ENCODE measurements at places on chromosomes 1 and 21. TPM values are rescaled to one million over a fixed set of nuclear protein-coding genes. Genes with fewer than 3 reads are reported as not detected.

- no peaks in the 10 kb centered on the region for H3K27me3 ChIP-seq
- H3K27ac ChIP-seq, result no peak overlapping the region
- no peak overlapping the region for H3K4me3 ChIP-seq
Measured at GRCh38 chr1:112110031-112110430, 120.6 kb upstream of the KCND3 start.

- H3K36me3 ChIP-seq, result peaks cover 9% of the 10 kb centered on the region
- H3K4me3 ChIP-seq, result no peak overlapping the region
- peaks cover 25% of the 10 kb centered on the region for H3K4me1 ChIP-seq
Measured at GRCh38 chr1:56547977-56548376, 31.4 kb downstream of the PLPP3 start.

DNA sequence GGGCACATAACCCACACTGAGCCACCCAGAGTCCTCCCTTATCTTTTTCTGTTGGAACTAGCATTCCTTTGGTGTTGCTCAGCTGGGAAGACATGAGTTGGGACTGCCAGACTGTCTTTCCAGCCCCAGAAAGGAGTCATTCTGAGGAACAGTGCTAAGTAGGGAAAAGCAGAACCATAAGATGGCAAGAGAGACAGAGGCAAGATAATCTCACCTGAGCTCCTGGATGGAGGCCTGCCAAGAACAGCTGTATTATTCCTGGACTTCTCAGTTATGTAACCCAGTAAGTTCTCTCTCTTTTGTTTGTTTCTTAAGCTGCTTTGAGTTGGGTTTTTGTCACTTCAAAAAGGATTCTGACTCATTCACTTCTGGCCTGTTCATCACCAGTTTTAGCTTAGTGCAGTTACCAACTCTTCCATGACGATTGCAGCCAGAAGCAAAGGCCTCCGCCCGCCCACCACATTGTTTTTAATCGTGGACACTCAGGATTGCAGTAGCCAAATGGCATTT is 134.4 kb downstream of the OMA1 start:
- H3K4me3 ChIP-seq, result no peak overlapping the region
- no peak for DNase-seq
- H3K27ac ChIP-seq, result no peak overlapping the region
- H3K27me3 ChIP-seq, result no peaks in the 10 kb centered on the region
- no peaks in the 10 kb centered on the region for H3K4me1 ChIP-seq

Gene KRTAP13-2
- total RNA-seq, result not detected

DNA sequence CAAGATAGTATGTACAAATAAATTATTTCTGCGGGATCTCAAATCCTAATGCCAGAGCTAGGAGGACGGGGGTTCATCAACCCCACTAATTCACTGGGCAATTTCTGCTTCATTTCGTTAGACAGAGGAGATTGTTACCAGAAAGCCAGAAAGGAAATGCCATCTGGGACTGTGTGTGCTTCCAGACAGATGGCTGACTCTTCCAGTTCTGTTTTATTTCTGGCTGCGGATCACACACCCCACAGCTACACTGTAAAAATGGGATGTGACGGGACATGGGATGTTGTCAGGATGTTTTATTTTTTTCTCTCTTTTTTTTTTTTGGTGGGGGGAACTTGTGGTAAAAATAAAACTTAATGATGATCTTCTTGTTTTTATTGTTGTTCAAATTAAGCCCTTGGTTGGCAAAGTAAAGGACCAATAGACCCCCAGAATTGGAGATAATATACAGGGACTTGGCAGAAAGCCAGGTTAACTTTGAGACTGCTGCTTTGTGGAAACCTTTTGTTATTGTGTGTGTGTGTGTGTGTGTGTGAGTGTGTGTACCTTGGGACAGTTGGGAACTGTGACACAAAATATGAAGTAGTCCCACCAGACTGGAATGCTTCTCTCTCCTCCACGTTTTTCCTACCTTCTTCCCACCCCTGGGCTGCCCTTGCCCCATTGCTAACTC is 114.5 kb downstream of the NUF2 start:
- no peaks in the 10 kb centered on the region for H3K4me1 ChIP-seq
- peaks cover 14% of the 10 kb centered on the region for H3K27me3 ChIP-seq
- H3K36me3 ChIP-seq, result no peaks in the 10 kb centered on the region
- no peak for DNase-seq

Gene FAM163A
- not detected for total RNA-seq

Gene HJV
- total RNA-seq, result not detected

- peaks cover 69% of the 10 kb centered on the region for H3K27me3 ChIP-seq
- no peaks in the 10 kb centered on the region for H3K36me3 ChIP-seq
Measured at GRCh38 chr1:228785366-228786330, 50.4 kb downstream of the RHOU start.

Gene ALX3
- total RNA-seq, result not detected

- no peaks in the 10 kb centered on the region for H3K36me3 ChIP-seq
- no peak for DNase-seq
- H3K4me1 ChIP-seq, result no peaks in the 10 kb centered on the region
- H3K27me3 ChIP-seq, result no peaks in the 10 kb centered on the region
- H3K27ac ChIP-seq, result no peak overlapping the region
Measured at GRCh38 chr21:34093083-34093482, 19.7 kb downstream of the MRPS6 start.

All from PC-9 (cell line).